ENCODE measurements at places on chromosomes 7 and 10.

- DNase-seq = no peak
Measured at GRCh38 chr7:141014125-141014523, 628 bp downstream of the MRPS33 start.

- DNase-seq = no peak
Measured at GRCh38 chr7:73366990-73367389, 39.0 kb downstream of the FKBP6 start.

- DNase-seq = no peak
Measured at GRCh38 chr10:75166623-75166972, 44.0 kb upstream of the VDAC2 start.

DNA sequence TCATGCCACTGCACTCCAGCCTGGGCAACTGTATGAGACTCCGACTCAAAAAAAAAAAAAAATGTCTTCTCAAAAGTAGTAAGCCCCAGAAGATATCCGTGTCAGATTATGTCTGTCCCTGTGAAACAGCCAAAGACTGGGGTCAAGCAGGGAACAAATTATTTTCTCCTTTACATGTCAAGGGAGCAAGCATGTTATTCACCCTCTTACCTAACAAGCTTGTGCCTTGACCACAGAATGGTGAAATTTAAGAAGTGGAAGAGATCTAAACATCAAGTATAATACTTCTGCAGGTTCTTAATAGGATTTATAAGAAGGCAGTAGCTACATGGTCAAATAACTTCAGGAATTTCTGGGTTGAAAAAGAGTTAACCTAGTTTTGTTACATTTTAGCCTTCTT, 187.9 kb downstream of the ZNF365 start:
- DNase-seq = no peak

GRCh38 chr10:12579954-12580858, 230.9 kb downstream of the CAMK1D start:
- DNase-seq = no peak

GRCh38 chr7:46032942-46033341, 111.9 kb upstream of the IGFBP3 start:
- no peak for DNase-seq
